ENCODE measurements at places on chromosomes 1 and 21.

DNA sequence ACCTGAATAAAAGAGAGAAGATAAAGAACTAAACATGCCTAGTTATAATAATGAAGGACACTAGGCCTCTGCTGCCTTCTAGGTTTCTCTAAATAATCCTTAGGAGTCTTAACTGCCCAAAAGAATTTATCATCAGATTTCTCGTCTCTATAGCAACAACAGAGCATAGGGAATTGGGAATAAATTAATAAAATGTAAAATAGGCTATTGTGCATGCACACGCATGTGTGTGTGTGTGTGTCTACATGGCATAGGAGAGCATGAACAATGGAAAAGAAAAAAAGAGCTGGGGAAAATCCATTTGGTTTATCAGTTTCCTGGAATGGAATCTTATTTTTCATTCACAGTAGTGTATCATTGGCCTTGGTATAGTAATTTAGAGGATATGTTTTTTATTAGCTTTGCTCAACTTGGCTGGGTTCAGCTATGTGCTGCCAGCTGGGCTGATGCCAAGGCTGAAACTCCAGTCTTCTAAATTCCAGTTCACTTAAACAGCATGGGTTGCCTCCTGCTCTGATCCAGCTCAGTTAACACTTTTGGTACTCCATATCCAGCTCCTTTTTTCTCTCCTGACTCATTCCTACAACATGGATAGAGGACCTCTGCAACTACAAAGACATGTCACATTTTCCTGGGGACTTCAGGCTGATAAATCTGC, 80.6 kb upstream of the SLFNL1 start:
- DNase-seq: no peak

DNA sequence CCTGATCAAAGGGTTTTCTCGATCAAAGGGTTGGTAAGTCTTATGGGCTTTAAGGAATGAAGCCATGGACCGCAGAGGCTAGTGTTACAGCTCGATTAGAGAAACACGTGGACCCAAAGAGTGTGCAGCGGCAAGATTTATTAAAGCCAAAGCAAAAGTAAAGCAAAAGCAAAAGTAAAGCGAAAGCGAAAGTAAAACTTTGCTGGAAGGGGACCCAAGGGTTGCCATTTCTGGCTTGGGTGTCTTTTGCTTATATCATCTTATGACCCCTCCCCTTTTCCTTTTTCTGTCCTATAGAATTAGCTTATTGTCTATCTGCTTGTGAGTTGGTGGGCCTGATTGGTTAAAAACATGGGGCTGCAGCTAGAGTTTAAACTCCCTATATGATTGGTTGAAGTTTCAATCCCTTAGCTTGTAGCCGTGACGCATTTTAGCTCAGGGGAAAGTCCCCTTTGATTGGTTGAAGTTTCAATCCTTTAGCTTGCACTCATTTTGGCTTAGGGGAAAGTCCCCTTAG, 957.0 kb downstream of the AMY1C start:
- no peak for DNase-seq

GRCh38 chr1:201466492-201466891, 2.5 kb downstream of the PHLDA3 start:
- DNase-seq: no peak

- DNase-seq: no peak
These were observed 68.8 kb downstream of the ITGB3BP start for GRCh38 chr1:63454269-63454668.

DNA sequence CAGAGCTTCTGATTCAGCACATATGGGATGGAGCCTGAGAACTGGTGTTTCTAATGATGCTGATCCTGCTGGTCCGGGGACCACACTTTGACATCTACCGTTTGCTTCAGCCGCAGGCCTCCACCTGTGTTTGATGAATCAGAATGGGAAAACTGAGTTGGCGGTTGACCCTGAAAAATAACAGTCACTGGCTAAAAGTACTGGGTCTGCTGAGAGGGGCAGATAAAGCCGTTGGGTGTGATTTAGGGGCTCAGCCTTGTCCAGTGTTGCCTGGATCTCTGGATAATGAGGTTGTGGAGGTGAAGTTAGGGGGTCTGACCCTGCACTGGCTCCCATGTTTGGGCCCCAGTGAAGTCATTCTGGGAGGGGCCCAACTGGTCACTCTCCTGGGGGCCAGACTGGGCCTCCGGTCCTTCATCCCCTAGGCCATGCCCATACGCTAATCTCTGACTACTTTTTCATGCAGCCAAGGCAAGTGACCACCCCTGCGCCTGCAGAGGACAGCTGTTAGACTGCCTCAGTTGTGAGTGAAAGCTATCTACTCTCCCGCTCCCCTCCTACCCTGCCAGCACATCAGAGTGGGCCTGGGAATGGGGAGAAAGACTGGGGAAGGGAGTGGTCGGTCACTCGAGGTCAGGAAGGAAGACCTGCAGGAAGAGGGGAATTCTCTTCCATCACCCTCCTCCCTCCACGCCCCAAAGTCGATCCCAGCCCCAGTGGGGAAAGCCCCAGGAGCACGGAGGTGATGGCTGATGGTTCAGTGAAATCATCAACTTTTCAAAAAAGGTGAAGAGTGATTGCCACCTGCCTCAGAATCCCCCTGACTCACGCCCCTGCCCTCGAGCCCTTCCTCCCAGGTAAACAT, 27.7 kb downstream of the VASH2 start:
- DNase-seq: no peak

GRCh38 chr1:151513626-151514121, 2.5 kb downstream of the CGN start:
- DNase-seq: no peak

DNA sequence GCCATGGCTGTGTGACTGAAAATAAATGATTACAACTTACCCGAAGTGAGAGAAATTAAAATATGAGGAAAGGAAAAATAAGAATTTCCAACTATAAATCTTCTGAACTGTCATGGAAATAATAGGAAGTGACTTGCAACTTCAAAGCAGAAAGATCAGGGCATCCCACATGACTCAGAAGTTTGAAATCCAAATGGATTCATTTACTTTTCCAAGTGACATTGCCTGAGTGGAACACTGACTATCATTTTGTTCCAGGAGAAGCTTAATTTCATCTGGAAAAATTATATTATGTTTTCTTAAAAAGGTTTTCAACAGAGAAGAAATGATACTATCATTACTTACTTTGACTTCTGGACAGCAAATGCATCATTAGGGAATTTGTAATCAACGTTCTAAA, 110.8 kb downstream of the GREM2 start:
- DNase-seq: no peak

DNA sequence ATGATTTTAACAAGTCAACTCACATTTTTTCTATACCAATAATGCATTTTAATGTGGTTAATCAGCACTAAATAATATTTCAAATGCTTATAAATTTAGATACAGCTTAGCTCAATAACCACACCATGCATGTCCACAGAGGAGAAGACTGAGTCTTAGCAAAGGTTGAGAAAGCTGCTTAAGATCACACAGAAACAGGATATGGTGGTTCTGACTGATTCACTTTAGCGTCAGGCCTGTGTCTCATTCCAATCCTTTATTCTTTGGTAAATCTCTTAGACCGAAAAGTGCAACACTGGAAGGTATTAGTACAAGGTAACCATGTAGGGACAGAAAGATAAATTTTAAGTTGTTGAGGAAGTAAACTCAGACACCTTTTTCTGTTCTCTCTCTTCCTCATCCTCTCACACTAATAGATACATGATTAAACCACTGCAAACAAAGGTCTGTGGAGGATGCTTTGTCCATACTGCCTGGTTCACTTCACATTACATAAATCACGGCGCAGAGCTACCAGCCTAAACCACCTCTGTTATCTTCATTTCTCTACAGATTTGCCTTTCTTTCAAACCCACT, 139.0 kb downstream of the DPYD start:
- DNase-seq: no peak
